ENCODE measurements at places on chromosomes 7 and 10.

GRCh38 chr10:125756196-125756595, 19.4 kb downstream of the MMP21 start:
- no peak for DNase-seq

DNA sequence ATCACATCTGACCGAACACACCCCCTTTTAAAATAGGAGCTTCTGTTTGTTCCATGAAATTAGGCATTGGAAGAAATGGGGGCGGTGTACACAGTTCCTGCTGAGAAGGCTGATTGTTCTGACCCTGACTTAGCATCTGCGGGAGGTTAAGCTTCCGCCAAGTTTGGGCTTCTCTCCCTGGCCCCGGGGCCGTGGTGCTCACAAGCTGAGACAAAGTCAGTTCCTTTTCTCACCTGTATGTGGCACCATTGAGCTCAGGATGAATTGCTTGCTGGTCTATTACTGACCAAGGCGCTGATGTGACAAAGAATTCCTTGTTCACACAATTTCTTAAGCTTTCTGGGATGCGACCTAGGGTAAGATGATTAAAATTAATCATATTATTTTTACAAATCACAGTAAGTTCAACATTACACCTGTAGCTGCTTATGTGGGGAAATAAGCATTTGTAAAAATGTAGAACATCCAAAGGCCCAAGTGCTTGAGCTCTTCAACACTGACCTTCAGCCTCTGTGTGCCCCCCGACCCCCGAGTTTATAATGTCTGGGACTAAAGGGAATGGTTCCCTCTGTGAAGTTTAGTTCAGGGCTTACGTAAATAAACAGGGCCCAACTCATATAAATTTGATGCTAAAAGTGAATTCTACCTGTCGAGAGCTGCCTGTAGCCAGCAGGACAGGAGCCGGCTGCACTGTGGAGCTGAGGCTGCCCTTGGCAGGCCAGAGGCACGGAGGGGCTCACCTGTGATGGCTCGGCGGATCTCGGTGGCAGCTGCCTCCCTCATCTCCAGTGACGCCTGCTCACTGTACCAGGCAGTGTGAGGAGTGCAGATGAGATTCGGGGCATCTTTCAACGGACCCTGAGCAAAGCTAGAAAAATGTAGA, 50.8 kb downstream of the ZRANB1 start:
- DNase-seq: no peak

- no peak for DNase-seq
These were observed 69.0 kb upstream of the WNT16 start for GRCh38 chr7:121259826-121260225.

- no peak for DNase-seq
These were observed 96.5 kb upstream of the FAM20C start for GRCh38 chr7:95863-96260.

DNA sequence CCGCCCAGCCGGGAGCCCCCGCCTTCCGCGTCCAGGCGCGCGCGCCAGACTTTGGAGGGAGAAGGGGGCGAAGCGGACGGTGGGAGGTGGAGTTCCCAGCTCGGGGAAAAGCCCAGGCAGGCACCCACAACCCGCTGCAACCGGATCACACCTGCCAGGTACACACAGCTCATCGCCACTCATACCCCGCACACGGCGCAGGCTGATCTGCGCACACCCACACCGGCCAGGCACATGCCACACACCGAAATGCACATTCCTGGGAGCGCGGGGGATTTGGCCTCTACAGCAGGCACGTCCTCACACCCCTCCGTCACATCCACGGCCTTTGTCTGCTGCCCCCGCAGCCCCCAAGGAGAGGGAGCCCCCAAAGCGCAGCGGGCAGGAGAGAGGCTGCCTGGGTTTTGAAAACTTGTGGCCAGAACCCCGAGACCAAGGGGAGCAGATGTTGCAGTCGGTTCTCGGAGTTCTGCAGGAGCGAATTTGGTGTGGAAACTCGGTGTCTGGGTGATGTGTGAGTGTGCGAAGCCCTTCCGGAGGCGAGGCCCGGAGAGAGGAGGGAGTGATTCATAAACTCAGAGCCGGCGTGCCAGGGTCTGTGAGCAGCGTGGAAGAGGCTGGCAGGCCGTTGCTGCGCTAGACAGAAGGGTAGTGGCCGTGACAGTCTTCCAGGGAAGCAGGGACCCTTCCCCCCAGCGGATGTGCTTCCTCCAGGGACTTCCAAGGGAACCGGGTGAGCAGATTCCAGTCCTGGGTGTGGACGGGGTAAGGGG, 734 bp downstream of the CHST3 start:
- no peak for DNase-seq

Measured in central memory CD4-positive, alpha-beta T cell (primary cell).